ENCODE measurements at places on chromosomes 2 and 18. TPM values are rescaled to one million over a fixed set of nuclear protein-coding genes. Genes with fewer than 3 reads are reported as not detected.

DNA sequence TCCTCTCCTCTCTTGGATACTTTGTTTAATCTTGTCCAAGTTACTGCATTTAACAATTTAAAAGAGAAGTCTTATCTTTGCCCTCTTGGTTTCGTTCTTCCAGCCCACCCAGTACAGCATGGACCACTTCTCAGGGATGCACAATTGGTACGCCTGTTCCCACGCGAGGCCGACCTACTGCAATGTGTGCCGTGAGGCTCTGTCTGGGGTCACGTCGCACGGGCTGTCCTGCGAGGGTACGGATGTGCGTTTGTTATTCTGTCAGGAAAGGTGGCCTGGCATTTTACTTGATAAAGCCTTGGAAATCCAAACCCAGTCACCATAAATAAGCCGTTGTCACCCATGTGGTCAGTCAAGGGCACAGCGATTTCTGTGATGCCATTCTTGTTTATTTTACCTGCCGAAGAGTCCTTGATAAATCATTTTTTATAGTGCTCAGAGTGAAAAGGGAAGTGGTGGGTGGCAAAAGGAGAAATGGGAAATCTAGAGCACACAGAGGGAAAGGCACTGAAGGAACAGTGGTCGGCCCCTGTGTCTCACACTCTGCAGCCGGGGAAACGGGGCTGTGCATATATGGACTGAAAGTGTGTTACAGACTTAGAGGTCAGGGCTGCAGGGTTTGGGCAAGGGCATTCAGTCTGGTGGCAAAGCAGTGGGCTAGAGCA lies 80.5 kb downstream of the DGKD start:
- DNase-seq = peak; percentile 17

DNA sequence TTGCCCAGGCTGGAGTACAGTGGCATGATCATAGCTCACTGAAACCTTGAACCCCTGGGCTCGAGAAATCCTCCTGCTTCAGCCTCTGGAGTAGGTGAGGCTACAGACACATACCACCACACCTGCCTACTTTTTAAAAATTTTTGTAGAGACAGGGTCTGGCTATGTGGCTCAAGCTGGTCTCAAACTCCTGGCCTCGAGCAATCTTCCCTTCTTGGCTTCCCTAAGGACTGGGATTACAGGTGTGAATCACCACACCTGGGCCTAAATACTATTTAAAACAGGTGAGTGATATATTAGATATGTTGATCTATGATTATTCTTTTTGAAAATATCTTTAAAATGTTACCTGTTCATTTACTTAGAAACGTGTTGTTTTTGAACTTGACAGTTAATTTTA lies 57.2 kb downstream of the MOGAT1 start:
- DNase-seq = no peak

DNA sequence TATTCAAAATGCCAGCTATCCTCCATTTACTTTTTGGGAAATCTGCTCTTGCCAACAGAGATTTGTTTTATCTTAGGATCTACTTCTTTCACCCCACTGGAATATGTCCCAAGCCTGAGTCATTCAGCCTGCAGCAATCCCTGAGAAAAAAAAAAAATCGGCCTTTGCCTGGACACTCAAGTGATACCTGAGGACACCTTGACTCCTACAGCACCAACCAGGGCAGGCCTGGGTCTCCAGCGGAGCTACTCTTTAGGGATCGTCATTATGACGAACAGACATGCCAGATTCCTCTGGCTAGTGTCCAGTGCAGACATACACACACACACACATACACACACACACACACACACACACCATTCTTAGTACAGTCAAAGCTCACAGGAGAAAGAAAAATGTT lies 2.2 kb upstream of the UGT1A6 start:
- DNase-seq = no peak

DNA sequence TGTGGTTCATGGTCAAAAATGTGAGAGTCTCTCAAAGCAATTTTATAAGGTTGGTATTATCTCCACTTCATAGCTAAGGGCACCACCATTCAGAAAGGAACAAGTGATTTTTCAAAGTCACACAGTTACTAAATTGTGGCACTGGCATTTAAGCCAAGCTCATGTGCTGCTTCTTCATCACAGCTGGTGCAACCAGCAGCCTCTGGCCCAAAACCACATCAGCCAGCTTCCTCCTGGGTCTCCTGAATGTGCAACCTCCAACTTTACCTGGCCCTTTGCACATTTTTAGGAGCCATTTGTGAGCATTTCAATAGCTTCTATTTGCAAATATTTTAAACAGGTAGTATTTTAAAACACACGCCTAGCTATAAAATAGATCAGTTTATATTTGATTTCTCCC lies 293.7 kb downstream of the BCL11A start:
- no peak for DNase-seq

DNA sequence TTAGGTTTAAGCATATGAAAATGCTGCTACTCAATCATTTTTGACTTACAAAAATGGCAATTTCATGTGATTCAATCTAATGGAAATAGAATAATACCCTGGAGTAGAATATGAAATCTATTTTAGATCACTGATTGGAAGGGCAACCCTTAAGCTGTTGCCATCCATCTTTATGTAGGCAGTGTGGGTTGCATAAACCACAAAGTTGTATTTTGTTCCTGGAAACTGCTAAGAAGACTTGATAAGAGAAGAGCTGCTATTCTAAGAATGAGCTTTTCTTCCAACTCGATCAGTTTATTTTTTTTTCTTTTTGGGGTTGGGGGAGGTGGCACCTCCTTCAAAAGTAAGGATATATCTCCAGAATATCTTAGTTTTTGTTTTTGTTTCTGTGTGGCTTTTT lies 60.2 kb downstream of the CAVIN2 start:
- DNase-seq = no peak

DNA sequence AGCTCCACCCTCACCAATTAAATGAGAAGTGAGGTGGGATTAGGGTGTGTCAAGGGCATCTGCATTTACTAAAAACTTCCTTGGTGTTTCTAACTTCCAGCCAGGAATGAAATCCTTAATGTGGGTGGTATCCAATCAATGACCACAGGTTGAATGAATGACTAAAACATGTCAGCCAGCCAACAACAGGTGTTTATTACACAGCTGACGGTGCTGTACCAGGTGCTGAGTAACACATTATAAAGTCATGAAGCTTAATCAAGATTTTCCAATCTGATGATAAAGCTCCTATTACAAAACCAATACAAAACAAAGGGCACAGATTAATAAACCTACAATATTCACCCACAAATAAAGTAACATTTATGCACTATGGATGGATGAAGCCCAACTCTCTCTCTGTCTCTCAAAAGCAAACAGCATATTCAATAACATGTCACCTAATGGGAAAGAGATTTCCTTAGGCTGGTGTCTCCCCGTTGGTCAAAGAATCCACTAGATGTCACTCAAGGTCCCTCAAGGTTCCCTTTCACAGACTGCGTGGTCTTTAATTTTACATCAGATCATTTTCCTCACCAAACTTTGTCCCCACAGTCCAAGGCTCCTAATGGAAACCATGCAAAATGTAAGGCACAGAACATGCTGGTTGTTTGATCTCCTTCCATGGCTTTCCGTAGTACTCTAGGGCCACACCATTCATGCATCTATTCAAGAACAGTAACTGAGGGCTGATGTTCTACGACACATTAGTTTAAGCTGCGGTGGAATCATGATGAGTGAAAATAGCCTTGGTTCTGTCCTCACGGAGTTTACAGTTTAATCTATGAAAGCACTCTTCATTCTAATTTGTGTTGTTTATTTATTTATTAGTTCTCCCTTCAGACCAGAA lies 6.4 kb upstream of the PTPN4 start:
- no peak for DNase-seq

GRCh38 chr2:12923907-12924610 lies 207.3 kb downstream of the TRIB2 start:
- no peak for DNase-seq

GRCh38 chr18:35282353-35282752 lies 7.7 kb downstream of the ZSCAN30 start:
- no peak for DNase-seq

MARCO gene
- total RNA-seq = 0.55 TPM

FSHR gene
- 22.0 TPM for total RNA-seq

Measured in testis (tissue), 5 donors.